ENCODE measurements at places on chromosomes 12 and 14.

- no peak for DNase-seq
Observed at GRCh38 chr12:130956009-130956408, 2.3 kb downstream of the ADGRD1 start.

GRCh38 chr14:92253381-92253894 is 69.5 kb upstream of the SLC24A4 start:
- DNase-seq = no peak

GRCh38 chr14:28762303-28762954 is 4.2 kb upstream of the FOXG1 start:
- no peak for DNase-seq

DNA sequence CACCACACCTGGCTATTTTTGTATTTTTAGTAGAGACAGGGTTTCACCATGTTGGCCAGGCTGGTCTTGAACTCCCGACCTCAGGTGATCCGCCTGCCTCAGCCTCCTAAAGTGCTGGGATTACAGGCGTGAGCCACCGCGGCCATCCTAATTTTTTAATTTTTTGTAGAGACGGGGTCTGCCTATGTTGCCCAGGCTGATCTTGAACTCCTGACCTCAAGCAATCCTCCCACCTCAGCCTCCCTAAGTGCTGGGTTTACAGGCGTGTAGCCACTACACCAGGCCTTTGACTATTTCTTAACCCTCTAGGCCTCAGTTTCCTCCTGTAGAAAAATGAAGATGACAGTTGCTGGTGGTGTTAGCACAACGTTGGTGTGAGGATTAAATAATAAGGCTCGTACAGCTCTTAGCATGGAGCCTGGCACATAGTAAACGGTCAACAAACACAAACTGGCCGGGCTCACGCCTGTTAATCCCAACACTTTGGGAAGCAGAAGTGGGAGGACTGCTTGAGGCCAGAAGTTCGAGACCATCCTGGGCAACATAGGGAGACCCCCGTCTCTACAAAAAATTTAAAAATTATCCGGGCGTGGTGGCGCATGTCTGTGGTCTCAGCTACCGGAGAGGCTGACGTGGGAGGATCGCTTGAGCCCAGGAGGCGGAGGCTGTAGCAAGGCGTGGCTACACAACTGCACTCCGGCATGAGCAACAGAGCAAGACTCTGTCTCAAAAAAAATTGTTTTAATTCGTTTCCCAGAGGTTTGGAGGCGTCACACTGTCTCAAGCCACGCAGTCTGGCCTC is 979 bp downstream of the DDX54 start:
- no peak for DNase-seq

GRCh38 chr14:51087031-51087441 is 7.9 kb downstream of the TRIM9 start:
- DNase-seq = no peak

DNA sequence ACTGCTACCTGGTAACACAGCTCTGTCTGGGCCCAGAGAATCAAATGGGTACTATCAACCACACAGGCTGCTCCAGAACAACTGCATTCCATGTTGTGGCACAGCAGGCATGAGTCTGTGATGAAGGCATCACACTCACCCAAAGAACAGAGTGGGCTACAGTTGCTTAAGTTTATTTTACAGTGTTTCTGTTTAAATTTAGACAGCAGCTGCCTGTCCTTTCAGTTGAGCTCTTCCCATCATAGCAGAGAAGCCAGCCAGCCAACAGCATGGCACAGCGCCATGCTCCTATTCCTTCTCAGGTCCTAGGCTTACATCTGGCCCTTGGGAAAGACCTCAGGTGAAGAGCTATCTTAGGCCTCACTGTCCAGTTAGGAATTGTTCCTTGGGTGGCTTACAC is 147.0 kb upstream of the FRMD6 start:
- DNase-seq = no peak

GRCh38 chr12:52728374-52728773 is 25.1 kb upstream of the KRT77 start:
- no peak for DNase-seq

DNA sequence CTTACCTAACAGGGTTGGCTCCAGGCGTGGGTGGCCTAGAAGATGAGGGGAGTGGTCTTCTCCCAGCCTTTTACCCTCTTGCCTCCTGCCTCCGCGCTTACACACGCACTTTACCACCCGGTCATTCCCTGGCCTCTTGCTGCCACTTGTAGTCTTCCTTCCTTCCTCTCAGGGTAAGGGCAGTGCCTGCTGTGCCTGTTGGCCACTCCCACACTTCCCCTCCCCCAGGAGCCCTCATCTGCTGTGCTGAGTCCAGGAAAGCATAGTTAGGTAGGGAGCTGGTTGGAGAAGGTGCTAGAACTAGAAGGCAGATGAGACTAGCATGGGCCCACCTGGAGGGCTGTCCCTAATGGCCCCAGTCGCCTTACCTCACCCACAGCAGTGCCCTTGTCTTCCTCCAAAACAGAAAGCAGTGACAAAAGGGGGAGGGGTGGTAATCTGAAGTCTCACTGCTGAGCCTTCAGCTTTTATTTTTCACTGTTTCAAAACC is 54.3 kb upstream of the SRSF5 start:
- no peak for DNase-seq

- no peak for DNase-seq
Observed at GRCh38 chr12:127620735-127621355, 646.1 kb upstream of the TMEM132C start.

DNA sequence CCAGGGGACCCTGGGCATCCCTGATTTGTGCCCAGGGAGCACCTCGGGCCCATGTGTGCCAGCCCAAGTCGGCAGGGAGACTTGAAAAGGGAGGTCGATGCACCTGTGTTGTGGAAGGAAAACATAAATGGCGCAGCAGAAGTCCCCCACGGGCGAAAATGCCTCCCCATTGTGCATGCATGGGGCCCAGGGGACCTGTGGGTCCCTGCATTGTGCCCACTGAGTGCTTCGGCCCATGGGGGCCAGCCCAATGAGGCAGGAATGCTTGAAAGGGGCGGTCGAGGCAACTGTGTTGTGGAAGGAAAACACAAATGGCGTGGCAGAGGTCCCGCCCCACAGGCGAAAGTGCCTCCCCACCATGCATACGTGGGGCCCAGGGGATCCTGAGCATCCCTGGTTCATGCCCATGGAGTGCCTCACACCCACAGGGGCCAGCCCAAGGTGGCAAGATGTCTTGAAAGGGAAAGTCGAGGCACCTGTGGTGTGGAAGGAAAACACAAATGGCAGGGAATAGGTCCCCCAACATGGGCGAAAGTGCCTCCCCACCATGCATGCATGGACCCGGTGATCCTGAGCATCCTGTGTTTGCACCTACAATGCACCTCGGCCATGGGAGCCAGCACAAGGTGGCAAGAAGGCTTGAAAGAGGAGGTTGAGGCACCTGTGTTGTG is 368.0 kb downstream of the ALG10 start:
- DNase-seq = no peak

DNA sequence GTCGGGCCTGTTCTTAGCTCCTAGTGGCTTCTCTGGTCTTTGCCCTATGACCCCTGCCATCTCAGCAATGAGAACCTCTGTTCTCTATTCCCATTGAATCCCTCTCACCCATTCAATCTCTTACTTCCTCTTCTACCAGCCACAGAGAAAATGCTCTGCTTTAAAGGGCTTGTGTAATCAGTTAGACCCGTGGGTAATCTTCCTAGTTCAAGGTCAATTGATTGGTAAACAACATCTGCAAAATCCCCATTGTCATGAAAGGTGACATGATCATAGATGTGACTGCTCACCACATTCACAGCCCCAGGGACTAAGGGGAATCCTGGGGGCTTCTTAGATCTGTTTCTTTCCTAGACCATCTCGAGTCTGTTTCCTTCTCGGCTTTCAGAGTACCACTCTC is 7.2 kb upstream of the CCDC197 start:
- DNase-seq = no peak

DNA sequence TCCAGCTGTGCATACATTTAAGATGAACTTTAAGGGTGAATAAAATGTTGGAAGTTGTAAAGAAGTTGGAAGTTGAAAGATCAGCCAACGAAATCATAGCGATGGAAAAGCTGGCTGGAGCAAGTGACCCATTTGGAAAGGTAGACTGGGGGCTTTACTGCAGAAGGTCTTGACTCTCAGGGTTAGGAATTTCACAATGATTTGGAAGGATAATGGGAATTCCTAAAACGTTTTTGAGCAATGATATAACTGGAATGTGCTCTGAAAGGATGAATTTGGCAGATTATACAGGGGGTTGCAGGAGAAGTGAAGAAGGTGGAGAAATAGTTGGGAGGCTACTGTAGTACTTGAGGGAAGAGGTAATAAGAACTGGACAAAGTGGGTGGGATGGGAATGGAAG is 27.4 kb downstream of the EMP1 start:
- DNase-seq = no peak

DNA sequence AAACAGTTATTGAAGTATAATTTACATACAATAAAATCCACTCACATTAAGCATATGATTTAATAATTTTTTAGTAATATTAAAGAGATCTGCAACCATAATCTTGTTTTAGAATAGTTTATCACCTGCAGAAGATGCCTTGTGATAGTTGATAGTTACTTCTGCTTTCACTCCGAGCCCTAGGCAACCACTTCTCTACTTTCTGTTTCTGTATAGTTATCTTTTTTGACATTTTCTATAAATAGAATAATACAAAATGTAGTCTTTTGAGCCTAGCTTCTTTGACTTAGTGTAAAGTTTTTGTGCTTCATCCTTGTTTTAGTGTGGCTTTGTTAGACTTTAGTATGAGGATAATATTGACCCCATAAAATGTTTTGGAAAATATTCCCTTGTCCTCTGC is 111.0 kb downstream of the MNAT1 start:
- no peak for DNase-seq

DNA sequence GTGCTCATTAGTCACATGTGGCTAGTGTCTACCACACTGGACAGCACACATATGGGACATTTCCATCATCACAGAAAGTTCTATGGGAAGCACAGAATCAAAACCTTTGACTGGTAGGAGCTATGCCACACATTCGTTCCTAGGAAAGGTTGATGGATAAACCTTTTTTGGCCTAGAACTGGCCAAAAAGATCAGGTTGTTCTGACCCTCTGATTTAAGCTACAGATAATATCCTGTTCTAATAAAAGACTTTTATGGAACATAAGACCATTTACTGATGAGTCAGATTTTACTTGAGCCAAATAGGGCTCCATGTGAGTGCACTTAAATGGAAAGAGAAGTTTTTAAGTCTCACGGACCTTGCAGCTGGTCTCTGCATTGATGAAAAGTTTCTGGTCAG is 143.2 kb downstream of the SLC15A4 start:
- DNase-seq = no peak

Measured in naive thymus-derived CD4-positive, alpha-beta T cell (primary cell).